Activated T-helper 1 cell treated with anti-CD3 and anti-CD28 coated beads, Interleukin-12 subunit alpha, Interleukin-12 subunit beta, Interleukin-2, Interleukin-4 antibody, amounts not matched to agents 30 ng/mL and 10 ng/mL and 1 ng/mL, durations not matched to agents 14 hours and 24 hours and 36 hours (primary cell): ENCODE measurements at places on chromosomes 4 and X.

- no peak for DNase-seq
Measured at GRCh38 chr4:52951016-52951415, 88.9 kb downstream of the RASL11B start.

DNA sequence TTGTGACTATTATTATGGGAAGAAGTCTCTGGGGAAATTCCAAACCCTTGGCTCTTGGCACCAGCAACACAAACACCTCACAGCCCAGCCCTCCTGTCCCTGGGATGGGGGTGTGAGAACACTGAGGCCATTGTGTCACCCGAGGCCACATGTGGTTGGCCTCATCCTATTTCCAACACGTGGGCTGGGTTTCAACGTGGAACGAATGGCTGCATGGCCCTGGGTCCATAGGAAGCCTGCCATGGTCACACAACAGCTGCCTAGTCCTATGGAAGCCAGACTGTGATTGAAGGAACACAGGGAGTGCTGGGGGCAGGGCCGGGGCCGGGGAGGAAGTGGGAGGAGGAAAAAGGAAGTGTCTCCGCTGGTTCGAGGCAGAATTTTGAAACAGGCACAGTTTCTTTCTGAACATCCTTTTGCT, 10.0 kb downstream of the CLCN4 start:
- DNase-seq, result no peak

- no peak for DNase-seq
Measured at GRCh38 chrX:98398542-98398941, 1514.8 kb downstream of the RPA4 start.

DNA sequence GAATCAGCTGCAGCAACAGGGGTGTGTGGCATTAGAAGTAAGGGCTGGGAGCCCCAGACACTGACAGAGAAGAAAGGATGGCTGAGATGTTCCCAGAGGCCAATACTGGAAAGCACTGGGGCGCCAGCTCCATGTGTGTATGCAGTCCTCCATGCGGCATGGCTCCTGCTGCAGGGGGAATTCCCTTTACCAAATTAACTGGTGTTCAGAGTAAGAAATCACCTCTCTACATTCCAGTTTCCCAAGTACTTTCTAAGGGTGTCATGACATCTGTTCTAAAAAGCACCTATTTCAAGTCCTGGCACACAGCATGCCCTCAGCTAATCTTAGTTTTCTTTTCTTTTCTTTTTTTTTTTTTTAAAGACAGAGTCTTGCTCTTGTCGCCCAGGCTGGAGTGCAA, 98.0 kb downstream of the MAML3 start:
- DNase-seq, result no peak

GRCh38 chr4:21012851-21013331, 312.6 kb downstream of the PACRGL start:
- DNase-seq, result no peak

GRCh38 chr4:6730603-6731317, 14.8 kb downstream of the BLOC1S4 start:
- no peak for DNase-seq

GRCh38 chr4:77500801-77501200, 104.8 kb upstream of the CXCL13 start:
- DNase-seq, result no peak

- no peak for DNase-seq
Measured at GRCh38 chr4:147863111-147863747, 131.3 kb downstream of the ARHGAP10 start.

DNA sequence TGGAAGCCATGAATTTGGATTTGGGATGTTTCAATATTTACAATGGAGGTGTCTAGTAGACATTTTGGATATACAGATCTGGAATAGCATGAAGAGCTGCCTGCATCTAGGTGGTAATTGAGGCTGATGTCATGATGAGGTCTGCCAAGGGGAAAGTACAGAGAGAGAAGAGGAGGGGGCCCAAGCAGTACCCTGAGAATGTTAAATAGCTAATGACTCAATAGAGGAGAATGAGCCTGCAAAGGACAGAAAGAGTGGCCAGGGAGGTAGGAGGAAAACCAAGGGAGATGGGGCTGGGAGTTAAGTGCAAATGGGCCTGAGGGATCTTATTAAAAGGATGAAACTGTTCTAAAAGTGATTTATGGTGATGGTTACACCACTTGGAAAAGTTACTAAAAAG, 182.2 kb upstream of the KIT start:
- no peak for DNase-seq

- DNase-seq, result no peak
Measured at GRCh38 chr4:21979196-21979595, 30.6 kb upstream of the KCNIP4 start.
